NCI-H748 treated with DMSO at 0.1 percent for 48 hours (cell line): ENCODE measurements at places on chromosomes 4 and X.
A peak's percentile ranks its signal among the peaks of the same experiment; 100 is the strongest.

DNA sequence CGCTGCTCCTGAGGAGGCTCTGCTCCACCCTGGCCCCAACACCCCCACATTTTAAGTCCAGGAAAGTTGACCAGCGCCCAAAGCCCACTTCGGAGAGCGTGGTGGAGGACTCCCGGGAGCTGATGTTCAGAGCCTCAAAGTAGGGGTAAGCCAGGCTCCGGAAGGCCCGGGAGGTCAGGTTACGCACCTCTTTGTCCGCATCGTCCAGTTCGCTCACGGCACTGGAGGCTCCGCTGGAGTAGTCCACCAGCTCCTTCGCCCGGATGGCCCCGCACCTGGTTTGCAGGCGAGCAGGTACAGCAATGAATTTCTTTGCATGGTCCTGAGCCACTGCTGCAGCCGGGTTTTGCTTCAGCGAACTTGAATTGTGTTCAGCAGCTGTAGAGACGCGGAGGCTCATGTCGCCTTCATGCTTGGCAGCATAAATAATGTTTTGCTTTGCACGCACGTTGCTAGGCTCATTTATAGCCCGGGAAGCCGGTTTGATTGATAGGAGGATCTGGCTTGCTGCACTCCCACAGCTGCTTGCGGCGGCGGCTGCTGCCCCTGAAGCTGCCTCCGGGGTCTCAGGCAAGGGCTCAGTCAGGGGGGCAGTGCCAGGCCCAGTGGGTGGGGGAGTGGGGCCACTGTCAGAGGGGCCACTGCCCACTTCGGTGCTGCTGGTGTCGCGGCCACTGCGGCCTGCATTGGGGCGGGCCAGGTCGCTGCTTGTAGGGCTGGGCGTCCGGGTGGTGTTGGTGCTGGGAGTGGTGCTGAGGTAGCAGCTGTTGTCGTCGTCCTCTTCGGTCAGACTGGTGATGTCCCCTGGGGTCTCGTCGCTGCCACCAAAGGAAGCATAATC lies 4.8 kb downstream of the C4orf54 start:
- DNase-seq = no peak

DNA sequence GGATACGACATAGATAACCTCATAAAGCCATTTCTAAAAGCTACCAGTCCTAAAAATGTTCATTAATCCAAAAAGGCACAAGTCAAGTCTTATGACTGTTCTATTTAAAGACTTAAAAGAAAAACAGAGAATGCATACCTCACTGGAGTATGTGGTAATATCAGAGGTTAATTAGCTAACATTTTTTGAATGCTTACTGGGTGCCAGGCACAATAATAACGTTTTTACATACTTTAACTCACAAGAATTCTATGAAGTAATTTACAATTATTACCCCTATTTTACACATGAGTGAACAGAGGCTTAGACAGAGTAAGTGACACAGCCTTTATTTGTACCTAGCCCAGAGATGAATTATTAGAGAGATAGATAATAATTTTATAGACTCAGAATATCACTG lies 207.5 kb downstream of the PDGFC start:
- DNase-seq = no peak

DNA sequence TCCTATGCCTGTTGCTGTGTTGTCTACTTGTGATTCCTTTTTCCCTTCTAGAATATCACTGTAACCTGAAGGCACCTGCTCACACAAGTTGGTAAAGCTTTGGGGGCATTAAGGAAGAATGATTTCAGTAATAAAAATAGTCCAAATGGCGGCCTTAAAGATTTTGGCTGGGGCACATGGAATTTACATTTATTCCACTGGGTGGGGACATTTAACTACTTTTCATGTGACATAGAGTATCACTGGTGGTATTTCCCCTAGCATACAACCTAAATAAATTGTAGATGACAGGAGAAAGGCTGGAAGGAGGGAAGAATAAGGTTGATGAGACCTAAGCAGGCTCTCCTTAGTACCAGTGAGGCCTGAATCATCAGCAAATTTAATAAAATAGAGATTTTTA lies 121.8 kb upstream of the EDA2R start:
- DNase-seq = no peak

GRCh38 chr4:48944756-48945241 lies 38.2 kb upstream of the OCIAD2 start:
- no peak for DNase-seq

DNA sequence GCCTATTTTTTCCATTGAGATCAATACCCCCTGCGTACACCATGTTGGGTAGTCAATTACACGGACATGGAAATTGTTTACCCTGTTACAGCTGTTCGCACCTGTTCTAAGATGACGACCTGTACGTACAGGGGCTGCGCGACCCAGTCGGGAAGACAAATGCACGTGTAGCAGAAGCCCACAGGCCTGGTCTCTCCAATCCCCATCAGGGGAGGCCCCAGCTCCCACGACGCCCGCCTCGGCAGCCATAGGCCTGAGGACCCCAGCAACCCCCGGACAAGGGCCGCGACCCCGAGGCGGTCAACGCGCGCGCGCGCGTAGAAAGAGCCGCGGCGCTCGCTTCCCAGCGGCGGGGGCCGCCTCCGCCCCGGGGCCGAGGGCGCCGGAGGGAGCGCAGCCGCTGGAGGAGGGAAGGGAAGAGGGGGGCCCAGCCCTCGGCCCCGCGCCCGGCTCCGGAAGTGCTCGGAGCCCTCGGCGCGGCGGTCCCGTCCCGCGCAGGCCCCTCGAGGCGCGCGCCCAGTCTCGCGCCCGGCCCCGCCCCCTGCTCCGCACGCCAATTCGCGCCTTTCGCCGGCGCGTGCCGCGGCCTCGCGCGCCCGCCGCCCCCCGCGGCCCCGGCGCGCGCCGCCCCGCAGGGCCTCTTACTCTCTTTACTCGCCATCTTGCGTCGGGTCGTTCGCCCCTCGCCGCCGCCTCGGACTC lies 618 bp downstream of the RBBP7 start:
- DNase-seq = peak; percentile 13

DNA sequence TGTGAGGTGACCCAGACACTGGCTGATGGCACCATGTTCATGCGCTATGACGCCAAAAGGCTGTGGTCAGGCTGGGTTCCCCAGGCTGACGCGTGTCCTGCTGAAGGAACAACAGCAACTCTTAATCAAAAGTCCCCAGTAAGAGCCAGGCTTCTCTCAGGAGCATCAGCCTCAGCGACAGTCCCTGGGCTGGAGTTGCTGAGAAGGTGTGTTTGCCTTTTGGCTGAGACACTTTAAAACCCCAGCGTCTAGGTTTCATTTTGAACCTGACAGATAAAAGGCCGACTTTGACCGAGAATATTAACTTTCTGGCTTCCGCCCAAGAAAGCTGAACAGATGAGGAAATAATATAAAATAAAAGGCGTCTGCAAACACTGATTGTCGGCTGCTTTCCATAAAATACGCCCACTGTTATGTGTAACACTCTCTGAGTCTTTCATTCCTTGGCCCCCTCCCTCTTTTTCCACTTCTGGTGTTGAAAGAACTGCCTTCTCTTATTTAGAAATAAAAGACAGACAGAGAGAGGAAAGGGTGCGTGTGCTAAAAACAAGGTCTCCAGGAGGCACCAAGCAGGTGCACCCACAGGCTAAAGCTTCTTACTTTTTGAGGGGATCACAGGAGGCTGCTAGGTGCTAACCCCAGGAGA lies 373.6 kb downstream of the MID1IP1 start:
- peak; percentile 47 for DNase-seq

DNA sequence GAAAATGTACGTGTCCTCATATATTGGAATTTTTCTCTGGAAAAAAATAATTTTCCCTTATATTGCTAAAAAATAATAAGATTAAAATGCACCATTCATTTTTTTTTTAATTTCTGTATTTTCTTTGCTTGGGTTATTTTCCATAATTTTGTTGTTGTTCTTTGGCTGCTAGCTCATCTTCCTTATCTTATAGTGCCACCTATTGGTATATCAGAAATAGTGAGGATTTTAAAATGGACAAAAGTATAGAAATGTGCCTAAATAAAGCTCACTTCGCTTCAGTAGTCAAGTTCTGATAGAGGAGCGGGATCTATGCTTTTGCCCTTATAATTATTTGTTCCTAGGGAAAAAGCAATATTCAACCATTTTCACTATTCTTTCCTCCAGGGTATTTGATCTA lies 134.8 kb downstream of the NAP1L3 start:
- no peak for DNase-seq

DNA sequence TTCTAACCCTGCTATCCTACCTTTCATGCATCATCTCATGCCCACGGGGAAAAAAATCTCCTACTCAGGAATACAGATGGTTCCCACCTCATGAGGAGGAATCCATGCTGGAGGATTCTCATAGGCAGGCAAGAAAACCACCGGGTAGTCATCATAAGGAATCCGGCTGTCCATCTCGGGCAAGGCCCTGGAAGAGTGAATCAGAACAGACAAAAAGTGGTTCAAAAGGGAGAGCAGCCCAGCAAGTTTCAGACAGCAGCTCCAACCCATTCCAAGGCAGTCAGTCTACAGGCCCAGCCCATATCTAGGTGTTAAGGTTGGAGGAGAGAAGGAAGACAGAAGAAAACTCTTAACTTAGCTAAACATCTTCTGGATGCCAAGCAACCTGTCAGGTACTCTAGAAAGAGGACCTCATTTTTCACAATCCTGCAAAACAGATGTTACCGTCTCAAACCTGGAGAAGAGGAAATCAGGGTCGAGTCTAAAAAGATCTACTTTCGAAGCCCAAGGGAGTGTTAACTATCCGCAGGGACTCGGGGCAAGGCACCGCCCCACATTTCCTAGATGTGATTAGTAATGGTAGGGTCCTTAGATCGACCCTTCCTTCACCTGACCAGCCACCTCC lies 447 bp downstream of the PDZD11 start:
- DNase-seq = no peak

- DNase-seq = no peak
These were observed 171.4 kb upstream of the NRK start for GRCh38 chrX:105650986-105651385.

DNA sequence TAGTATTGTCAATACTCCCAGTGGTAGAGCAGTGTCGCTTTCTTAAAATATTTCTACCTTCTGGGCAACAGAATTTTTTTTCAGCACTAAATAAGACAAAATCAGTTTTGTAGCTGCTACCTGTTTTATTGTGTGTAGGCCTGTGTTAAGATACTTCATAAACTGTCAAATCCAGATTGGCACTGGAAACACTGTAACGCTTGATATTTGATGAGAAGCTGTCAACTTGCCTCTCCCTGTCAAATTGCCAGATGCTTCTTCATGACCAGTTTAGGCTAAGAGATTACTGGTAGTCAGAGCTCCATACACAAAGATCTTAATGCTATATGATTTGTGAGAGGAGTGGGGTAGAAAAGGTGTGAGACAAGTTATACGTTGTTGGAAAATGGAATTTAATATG lies 17.3 kb downstream of the TRAM1L1 start:
- no peak for DNase-seq

DNA sequence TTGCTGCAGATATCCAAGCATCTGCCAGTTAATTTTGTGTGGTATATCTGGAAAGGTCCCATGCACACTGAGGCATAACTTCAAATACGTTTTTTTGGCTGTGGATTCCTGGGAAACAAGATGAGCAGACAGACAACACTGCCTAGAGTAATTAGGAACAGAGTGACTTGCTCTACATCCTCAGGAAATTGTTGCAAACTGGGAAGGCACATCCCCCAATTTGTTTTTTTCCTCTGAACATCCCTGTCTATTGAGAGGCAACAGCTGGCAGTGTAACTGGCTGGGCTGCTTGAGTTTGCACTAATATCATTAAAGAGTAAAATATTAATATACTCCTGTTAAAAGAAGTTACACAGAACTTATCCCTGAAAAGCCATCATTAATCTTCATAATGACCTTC lies 207.7 kb upstream of the SLIT2 start:
- DNase-seq = no peak

DNA sequence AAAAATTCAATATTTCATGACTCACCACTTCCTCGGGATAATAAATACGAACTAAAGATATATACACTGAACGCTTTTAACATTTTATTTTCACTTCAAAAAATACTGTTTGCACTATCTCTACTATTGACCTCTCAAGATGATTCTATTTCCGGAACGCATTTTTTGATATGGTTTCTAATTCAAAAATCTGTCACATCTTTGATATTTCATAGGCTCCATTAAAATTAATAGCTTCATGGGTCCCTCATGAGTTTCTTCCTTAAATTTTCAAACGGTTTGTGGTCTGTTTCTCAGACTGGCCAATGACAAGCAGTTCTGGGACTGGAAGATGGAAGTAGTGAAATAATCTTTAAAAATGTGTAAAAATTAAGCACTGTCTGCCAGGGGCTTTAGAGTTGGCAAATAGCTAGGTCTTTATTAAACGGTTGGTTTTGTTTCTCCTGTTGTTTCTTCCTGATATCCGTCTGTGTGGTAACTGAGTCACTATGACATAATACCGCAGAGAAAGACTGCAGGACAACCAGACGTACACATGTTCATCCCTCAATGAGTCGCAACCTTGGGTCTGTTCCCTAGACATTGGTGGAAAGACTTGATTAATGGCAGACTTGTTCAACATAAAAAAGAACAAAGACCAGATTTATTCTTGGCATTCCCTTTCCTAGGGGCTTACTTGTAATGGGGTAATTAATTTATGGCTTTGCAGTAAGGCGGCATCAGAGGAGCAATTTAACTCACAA lies 133.8 kb downstream of the PALLD start:
- DNase-seq = no peak

- DNase-seq = no peak
These were observed 429.7 kb downstream of the MAPK10 start for GRCh38 chr4:85929961-85930665.

DNA sequence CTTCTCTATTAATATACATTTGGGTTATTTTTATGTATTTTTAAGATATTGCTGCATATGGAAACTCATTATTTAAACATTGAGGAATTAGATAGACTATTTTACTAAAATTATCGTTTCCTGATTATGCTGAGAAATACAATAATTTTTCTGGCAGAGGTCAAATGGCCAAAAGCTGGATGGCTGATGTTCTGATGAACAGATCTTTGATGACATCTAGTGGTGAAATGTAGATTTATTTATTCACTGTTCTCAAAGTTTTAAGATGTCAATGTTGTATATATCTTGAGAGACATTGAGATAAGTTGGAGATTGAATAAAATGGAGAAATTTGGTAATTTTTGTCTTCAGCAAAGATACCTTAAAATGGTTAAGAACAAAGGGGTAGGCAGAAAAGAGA lies 96.2 kb downstream of the UGT8 start:
- DNase-seq = peak; percentile 13
